Posterior cingulate gyrus (tissue), 11 donors: ENCODE measurements at places on chromosomes 11 and 22.

- DNase-seq, result no peak
Observed at GRCh38 chr11:70251659-70252321, 18.7 kb upstream of the PPFIA1 start.

GRCh38 chr22:45788522-45788921 is 116.9 kb downstream of the ATXN10 start:
- no peak for DNase-seq

- DNase-seq, result peak; percentile 46
Observed at GRCh38 chr22:44597616-44598015, 99.6 kb upstream of the RTL6 start.

DNA sequence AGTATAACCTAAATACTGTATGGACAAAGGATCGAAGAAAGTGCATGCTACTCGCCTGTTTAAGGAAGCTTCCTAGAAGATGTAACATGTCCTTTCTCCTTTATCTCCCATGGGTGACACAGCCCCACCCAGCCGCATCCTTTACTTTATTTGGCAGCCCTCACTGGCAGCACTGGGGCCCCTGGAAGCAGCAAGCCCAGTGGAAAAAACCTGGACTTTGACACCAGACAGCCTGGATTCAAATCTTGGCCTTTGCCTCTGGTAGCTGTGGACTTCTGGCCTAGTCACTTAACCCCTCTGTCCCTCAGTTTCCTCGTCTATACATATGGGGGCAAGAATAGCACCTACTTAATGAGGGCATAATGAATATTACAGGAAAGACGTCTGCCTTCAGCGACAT is 67.1 kb downstream of the MYEOV start:
- no peak for DNase-seq

DNA sequence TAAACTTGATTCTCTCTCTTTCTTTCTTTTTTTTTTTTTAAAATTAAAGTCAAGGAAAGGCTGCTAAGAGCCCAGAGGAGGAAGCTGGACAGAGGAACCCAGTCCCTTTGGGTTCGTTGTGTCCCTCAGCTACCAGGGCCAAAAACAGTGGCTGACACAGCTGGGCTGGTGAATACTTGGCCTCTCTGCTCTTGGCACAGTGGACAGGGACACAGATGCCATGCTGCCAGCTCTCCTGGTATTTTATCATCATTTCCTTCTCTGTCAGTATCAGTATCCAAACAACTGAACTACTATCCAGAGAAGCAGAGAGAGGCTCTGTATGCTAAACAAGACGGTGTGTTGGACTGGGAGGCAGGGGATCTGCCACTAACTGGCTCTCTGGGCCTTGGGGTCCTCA is 123.7 kb upstream of the CCDC90B start:
- no peak for DNase-seq

DNA sequence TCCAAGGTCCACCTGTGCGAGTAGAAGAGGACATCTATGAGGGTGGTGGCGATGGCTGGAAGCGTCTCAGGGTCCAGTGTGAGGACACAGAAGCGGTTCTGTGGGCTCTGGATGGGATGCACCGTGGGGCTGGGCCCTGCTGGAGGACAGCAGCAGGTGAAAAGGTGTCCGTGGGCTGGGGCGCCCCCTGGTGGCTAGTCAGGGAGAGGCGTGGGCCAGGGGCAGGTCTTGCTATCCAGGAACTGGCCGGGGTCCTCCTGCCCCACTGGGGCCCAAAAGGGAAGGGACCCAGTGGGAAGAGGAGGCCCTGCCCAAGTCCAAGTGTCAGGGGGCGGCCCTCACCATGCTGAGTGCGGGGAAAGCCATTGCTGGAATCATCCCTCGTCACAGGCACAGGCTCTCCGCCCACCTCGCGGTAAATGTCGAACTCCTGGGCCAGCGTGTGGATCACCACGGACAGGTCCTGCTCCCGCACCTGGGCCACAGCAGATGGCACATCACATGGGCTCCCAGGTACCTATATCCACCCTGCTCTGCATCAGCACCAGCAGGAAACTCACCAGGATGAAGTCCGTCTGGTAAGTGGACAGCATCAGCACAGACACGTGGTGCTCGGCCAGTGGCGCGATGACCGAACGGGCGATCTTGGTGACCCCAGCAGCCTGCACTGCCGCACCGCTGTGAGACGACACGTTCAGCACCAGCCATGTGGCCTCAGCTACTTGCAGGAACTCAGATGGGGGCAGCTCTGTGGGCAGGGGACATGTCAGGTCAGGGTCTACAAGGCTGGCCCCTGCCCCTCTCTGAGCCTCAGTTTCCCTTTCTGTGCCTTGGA is 2.3 kb downstream of the CASTOR1 start:
- peak; percentile 63 for DNase-seq

DNA sequence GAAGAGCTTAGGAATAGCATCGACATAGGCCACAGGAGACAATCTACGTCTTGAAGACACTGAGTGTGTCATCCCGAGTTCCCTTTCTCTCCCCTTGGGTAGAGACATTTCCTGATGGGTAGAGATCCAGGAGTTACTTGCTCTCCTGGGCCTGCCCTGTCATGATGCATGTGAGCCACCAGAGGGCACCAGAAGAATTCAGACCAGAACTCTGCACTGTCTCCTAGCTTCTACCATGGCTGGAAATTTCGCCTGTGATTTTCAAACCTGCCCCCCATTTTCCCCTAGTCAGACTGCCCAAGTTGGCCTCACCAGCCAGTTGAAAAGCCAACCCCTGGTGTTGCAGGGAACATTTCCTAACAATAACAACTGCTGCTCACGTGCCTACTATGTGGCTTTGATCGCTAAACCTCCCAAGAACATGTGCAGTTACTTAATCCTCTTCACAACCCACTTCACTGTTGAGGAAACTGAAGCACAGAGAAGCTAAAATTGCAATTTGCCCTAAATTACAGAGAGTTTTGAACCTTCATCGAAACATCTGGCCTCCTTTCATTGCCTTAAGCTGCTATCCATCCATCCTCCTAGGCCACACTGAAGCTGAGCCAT is 47.2 kb downstream of the C11orf58 start:
- DNase-seq, result peak; percentile 83

GRCh38 chr11:94897330-94897768 is 76.0 kb downstream of the CWC15 start:
- DNase-seq, result peak; percentile 43

GRCh38 chr11:119578521-119579191 is 150.3 kb downstream of the NECTIN1 start:
- DNase-seq, result no peak

DNA sequence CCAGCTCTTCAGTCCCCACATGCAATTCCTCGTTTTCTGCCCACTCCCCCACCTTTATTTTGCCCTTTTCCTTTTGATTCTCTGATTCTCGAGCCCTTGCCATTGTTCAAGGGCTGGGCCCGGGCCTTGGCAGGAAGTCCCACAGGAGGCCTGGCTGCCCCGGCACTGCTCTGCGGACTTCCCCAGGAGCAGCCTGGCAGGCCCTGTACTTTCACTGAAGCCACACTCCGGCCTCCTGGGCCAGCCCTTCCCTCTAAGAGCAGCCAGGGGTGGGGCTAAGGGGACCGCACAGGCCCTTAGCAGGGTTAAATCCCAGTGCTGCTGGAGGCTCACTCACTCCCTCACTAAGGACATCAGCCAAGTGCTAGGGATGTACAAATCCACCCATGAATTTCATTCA is 4.1 kb downstream of the LRRC32 start:
- DNase-seq, result no peak

DNA sequence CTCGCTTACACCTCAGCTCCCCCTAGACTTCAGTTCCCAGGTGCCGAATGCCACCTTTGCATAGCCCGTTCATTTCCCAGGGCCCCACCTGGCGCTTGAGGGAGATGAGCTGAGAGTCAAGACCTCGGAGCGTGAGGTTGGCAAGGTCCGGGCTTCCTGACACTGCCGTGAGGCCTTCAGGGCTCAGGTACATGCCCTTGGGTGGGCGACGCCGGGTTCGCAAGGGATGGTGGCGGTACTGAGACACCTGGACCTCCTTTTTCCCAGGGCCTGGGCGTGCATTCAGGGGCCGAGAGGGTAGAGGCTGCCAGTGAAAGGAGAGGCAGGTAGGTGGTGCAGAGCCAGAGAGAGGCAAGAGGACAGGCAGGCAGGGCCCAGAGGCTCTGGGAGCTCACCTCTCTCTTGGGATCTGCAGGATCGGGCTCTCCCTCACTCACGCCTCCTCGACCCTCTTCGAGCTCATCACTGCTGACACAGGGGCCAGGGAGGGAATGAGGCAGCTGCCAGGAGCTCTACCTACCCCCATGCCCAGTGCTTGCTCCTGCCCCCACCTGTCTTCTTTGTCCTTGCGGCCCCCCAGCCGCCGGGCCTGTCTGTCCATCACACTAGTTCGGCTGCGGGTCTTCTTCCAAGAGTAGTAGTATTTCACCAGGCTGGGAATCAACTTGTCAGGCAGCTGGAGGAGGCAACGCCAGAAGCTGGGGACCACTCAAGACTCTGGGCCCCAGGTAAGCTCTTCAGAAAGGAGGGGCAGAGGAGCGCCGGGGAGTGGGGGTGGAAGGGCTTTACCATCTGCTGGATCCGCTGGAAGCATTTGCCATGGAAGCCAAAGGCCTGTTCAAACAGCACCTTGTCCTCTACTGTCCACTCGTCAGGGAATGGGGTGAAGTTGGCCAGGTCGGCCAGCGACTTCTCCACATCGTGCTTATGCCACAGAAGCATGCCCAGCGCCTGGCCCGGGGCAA is 2.8 kb downstream of the RCOR2 start:
- no peak for DNase-seq

- DNase-seq, result no peak
Observed at GRCh38 chr11:72773291-72773690, 20.6 kb downstream of the STARD10 start.

DNA sequence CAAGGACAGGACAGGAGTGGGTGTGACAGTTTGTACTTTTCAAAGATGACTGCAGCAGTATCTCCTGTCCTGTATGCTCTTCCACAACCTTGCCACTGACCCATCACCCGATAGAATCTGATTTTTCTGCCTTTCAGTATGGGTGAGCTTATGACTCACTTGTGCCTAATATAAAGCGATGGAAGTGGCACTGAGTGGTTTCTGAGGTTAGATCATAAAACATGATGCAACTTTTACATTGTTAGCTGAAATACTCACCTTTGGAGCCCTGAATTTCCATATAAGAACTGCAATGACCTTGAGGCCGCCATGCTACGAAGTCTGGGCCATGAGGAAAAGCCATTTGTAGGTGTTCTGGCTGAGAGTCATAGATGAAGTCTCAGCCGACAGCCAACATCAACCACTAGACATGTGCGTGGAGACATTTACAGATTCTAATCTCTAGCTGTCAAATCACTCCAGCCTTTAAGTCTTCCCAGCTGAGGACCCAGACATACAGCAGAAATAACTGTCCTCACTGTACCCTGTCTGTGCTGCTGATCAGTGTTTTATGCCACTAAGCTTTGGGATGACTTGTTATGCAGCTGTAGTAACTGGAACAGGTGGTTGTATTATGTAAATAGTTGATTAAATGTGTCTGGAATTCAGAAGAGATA is 105.9 kb upstream of the ARHGAP20 start:
- DNase-seq, result no peak

GRCh38 chr22:46598737-46599424 is 21.3 kb upstream of the GRAMD4 start:
- DNase-seq, result no peak

GRCh38 chr11:114912826-114913225 is 234.5 kb downstream of the NXPE2 start:
- no peak for DNase-seq

DNA sequence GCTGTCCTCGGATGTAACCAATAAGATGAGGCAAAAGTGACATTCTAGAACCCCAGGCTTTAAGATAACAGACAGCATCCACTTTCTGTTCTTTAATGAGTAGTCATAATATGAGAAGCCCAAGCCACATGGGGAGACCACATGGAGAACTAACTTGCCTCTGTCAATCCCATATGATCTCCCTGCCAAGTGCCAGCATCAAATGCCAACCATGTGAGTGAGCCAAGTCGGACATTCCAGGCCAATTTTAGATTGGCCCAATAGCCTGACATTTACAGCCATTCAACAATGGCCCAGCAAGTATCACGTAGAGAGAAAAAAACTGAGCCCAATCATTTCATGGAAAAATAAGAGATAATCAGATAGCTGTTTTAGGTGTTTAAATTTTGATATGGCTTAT is 2048.3 kb upstream of the RAG2 start:
- no peak for DNase-seq

GRCh38 chr22:18066181-18066859 is 11.5 kb upstream of the PEX26 start:
- DNase-seq, result peak; percentile 57

GRCh38 chr11:9669954-9670353 is 6.1 kb downstream of the SWAP70 start:
- no peak for DNase-seq

- no peak for DNase-seq
Observed at GRCh38 chr22:24068717-24069297, 57.7 kb downstream of the CABIN1 start.

DNA sequence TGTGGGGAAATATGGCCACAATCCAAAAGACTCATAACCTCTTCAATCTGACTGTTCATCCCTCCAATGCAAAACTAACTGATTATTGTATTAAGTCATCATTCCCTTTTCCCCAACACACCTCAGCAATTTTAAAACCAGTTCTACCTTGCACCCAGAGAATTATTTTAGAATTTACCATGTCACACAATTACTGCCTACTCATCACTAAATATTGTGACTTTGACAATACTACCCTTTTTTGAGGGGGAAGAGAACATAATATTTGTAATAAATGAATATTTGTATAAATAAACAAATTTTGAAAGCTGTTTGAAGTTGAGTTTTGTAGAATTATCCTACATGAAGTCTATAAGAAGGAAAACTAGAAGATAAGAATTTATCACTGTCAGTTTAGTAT is 28.2 kb upstream of the CALCB start:
- no peak for DNase-seq

DNA sequence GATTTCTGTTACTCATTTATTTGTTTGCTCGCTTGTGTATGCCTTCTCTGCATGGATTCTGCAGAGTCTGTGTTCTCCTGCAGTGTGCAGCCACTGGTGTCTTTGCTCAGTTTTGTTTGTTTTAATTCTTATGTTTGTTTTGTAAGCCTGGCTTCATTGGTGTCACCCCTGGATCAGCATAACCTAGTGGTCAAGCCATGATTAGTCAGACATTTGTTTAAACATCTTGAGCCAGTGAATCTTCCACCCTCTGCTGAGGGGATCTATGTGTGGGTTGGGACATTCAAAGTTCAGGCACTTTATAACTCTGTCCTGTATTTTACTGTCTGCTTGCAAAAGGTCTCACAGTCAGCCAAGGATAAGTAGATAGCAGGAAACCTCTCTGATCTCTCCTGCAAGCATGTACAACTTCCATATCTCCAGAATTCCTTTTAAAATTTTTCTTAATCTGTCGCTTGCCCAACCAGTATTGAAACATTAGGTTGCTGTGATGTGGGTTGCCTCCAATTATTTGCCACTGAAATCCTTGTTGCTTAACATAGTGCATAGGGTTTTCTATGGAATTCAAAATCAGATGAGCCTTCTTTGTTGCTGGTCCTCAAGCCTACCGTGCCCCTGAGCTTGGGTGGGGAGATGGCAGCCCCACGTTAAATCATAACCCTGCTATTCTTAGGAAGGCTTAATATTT is 86.8 kb downstream of the KCNQ1OT1 start:
- no peak for DNase-seq

- peak; percentile 77 for DNase-seq
Observed at GRCh38 chr11:124876818-124877630, 11.8 kb downstream of the ROBO3 start.
